ENCODE measurements at places on chromosomes 5 and 9. TPM values are rescaled to one million over a fixed set of nuclear protein-coding genes. Genes with fewer than 3 reads are reported as not detected.

PCDHA4 gene
- total RNA-seq, result not detected

DNA sequence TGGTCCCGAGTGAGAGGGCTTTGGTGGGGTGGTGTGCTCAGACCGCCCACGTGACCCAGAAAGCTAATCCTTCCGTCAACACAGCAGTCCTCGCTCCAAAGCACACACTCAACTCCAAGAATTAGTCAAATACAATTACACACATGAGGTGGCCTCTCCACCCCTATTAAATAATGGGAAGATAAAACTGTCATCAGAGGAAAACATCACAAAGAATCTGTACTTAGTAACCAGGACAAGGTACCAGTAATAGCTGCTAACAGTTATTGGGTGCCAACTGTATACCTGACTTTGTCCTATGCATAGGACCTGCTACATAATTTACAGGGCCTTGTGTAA is 222.8 kb downstream of the HSPA4 start:
- no peaks in the 10 kb centered on the region for H3K4me1 ChIP-seq
- H3K4me3 ChIP-seq, result no peak overlapping the region
- no peaks in the 10 kb centered on the region for H3K36me3 ChIP-seq
- DNase-seq, result no peak
- H3K27me3 ChIP-seq, result no peaks in the 10 kb centered on the region
- H3K27ac ChIP-seq, result no peak overlapping the region

IL4 gene
- total RNA-seq, result 6.8 TPM

DNA sequence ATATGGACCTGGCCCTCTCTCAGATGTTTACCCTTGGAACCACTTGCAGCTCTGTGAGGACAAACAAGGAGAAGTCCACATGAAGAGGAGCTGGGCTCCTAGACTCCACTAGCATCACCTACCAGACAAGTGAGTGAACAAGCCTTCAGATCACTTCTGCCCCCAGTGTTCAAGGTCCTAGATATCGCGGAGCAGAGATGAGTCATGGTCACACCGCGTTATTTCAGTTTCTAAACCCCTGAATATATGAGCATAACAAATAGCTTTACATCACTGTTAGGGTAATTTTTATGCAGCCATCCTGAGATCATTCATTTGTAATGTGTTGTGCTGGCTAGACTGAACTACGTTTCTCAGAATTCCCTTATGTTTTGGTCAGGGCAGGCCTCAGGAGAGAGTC is 77.0 kb upstream of the DAP start:
- no peak overlapping the region for H3K4me3 ChIP-seq
- no peaks in the 10 kb centered on the region for H3K27me3 ChIP-seq
- DNase-seq, result no peak
- no peaks in the 10 kb centered on the region for H3K36me3 ChIP-seq

Data from CD8-positive, alpha-beta memory T cell (primary cell).